ENCODE measurements at places on chromosomes 7 and 10.

DNA sequence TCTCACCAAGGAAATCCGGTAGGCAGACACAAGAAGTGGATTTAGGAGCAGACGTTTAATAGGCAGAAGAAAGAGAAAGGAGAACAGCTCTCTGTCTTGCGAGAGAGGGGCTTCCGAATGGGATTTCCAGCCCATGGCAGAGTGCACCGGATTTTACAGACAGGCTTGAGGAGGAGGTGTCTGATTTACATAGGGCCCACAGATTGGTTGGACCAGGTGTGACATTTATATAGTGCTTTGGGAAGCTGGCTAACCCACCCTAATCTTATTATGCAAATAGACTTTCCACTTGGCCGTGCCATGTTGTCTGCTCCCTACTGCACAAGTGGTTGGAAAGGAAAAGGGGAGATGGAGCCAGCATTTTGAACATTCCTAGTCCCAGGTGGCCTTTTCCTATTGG lies 57.8 kb downstream of the ANKMY2 start:
- DNase-seq = no peak

DNA sequence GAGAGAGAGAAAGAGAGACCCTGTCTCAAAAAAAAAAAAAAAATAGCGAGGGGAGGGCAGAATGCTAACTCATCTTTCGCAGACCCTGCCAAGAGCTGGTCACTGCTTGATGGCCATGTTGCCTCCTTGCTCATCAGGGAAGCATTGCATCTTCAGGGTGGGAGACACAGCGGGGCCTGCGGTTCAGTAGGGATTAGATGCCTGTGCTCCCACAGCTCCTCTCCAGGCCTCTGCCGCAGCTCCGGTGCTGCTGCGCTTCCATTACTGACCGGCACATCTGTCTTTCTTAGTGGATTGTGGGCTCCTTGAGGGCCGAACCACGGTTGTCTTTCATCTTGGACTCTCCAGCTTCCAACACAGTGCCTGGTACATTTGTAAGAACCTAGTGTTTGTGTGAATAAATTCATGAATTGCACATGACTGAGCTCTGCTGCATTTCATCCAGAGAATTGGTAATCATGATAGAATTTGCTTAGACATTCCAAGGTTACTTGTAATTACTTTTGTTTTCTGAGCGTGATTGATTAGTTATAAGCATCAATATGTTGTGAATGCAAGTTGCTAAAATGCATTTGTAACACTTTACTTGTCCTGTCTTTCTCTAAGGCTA lies 16.8 kb downstream of the HK1 start:
- DNase-seq = no peak

DNA sequence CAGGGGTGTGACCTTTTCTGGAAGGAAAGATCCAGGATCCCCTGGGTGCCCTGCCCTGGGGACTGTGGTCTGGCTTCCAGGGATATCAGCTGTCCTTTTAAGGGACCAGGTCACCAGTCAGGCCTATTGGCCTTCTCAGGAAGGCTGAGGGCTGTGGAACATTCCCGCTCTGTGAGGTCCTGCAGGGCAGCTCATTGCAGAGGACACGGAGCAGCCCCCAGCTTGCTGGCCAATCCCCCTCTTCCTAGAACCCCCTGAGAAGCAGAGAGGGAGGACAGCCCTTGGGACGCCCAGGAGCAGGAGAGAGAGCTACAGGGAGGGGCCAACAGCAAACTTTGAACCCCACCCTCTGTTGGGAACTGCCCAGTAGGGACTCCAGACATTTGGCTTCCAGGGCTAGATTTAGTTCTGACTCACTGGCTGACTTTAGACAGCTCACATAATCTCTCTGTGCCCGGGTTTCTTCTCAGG lies 67.9 kb upstream of the COL13A1 start:
- peak; percentile 34 for DNase-seq

DNA sequence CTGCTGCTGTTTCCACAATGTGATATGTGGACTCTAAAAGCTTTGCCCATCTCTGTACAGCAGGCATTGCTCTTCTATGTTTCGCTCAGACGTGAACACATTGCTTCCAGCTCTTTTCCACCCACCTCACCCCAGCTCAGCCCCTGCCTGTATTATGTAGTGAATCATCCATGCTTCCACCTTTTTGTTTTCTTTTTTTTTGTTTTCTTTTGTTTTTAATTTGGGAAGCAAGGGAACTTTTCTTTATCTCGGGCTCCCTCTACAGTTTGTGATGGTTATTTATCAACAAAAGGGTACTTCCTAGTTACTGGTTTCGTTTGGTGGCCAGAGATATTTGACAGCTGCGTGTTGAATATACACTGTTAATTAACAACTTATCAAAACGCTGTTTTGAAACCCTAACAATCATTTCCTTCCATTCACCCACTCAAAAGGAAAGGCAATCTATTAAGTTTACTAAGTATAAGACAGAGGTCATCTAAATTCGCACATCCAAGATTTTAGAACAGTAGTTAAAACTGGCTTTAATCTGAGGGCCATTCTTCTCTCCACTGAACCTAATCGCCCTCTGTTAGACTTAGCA lies 127.9 kb upstream of the STK17A start:
- no peak for DNase-seq

GRCh38 chr7:106460792-106461254 lies 176.0 kb upstream of the NAMPT start:
- no peak for DNase-seq

DNA sequence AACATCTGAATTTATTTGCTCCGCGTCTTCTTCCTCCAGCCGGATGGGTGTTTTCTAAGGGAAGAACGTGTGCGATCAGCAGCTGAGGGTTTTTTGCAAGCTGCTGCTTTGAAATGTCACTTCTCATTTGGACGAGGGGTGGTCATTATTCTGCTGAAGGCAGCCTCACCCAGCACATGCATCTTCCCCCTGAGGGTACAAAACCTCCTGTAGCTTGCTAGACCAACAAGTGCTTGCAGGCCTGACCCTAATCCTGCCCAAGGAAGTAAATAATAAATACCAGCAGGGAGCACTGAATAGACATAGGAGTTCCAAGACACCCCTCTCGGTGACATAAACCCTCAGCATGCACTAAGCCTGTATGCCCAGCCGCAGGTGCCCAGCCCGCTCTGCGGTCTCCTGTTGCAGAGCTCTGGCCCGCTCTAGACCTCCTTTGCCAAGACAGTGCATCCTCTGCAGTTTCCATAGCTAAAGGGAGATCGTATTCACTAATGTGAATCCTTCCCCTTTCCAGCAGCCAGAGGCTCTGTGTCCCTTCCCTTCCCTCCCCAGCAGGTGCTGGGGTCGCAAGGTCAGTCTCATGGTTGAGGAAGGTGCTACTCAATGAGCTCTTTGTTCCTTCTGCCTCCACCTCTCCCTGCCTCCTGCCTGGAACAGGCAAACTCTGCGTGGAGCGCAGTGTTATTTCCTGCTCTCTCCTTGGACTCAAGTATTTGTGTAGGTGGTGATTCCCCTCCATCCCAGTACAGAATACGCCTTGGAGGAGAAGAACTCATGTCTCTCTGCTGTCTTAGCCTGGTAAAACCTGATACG lies 36.6 kb downstream of the SBDS start:
- DNase-seq = no peak

GRCh38 chr7:100860702-100861615 lies 6.2 kb upstream of the TRIP6 start:
- no peak for DNase-seq

- peak; percentile 48 for DNase-seq
Measured at GRCh38 chr10:31804352-31804810, 124.2 kb downstream of the ARHGAP12 start.

GRCh38 chr10:101233863-101234262 lies 4.6 kb upstream of the LBX1 start:
- DNase-seq = no peak

GRCh38 chr7:87448388-87448787 lies 27.1 kb downstream of the ABCB4 start:
- no peak for DNase-seq

- no peak for DNase-seq
Measured at GRCh38 chr7:25994433-25994994, 157.5 kb upstream of the NFE2L3 start.

DNA sequence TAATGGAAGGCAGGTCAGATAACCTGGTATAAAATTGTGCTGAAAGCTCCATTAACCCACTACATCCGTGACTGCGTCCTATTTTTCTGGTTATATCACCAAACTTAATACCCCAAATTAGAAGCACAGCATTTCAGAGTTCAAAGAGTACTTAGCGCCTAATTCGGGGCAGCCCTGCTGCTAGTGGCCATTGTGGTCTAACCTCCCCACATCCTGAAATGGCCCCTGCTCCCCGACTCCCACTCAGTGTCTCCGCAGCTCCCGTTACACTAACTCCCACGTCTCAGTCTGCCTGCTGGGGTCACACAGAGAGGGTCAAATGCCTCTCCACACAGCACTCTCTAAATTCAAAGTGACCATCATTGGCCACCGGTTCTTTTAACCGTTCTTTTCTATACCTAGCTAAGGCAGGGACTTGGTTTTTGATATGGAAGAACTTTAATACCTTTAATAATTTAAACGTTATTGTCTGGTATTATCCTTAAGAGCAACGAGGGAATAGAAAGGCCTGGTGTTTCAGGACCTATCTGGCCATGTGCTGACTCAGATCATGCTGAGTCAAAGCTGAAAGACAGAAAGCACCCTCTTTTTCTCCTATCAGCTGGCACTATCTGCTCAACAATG lies 117.1 kb downstream of the KMT2E start:
- DNase-seq = no peak

GRCh38 chr10:91602868-91603568 lies 29.9 kb downstream of the PPP1R3C start:
- DNase-seq = no peak

GRCh38 chr10:123157210-123157609 lies 3.0 kb downstream of the BUB3 start:
- DNase-seq = no peak

DNA sequence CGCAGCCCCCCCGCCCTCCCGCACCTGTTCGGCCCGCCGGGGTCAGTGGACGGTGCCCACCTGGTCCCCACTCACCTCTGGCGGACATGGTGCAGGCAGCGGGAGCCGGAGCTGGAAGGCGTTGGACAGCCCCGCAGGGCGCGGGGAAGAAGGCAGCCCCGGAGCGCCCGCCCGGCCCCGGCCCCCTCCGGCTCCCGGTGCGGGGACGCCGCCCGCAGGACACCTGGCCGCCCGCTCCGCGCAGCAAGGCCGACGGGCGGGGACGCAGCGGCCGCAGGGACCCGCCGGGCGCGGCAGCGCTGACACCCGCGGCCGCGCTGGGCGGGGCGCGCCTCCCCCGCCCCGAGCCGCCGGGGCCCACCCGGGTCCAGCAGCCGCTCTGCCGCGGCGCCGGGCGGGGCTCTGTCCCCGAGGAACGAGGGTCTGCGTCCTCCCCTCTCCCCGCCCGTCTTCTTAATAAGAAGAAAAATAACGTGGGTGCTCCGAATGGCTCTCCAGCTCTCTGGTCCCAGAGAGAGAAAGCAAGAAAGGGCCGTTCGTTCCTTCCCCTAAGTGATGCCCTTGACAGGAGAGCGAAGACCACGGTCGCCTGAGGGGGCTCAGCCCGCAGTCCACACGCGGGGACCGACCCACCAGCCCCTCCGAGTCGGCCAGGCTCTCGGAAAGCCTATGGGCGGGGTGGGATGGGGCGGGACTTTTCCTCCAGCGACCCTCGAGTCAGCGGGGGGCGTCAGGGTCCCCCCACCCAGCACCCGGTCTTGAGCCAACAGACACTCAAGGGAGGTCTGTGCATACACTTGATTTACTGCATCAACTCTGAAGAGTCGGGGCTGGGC lies 53.4 kb upstream of the FHIP2A start:
- no peak for DNase-seq

DNA sequence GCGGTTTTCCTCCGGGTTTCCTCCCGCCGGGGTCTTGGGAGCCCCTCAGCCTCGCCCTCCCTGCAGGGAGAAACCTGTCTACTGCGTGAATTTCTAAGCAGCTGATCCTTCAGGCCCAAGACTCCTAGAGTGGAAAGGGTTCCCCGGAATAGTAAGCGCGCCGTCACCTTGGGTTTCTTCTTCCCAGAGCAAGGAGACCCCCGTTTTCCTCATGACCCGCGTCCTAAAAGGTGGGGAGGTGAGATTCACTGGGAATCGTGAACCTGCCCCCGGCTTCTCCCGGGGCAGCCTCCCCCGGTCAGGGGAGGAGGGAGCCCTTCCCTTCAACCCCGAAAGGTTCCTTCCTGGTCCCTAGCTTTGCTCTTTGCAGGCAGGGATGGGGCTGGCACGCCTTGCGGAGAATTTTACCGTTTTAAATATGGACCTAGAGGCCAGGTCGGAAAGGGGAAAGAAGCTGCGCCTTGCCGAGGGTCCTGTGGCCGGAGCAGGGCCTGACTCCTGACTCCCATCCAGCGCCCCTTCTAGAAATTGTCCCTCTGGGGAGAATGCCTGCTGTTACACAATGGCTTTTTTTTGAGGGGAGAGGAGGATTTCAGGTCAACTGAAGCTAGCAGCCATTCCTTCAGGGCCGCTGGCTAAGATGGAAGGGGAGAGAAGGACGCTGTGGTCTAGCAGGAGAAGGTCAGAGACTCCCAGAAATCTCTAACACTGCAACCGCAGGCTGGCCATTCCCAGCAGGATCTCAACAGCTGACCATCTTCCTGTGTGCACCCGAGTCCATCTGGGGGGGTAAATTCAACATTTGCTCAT lies 11.6 kb upstream of the MNX1 start:
- DNase-seq = no peak

GRCh38 chr10:75434291-75434690 lies 2.9 kb downstream of the LRMDA start:
- no peak for DNase-seq

DNA sequence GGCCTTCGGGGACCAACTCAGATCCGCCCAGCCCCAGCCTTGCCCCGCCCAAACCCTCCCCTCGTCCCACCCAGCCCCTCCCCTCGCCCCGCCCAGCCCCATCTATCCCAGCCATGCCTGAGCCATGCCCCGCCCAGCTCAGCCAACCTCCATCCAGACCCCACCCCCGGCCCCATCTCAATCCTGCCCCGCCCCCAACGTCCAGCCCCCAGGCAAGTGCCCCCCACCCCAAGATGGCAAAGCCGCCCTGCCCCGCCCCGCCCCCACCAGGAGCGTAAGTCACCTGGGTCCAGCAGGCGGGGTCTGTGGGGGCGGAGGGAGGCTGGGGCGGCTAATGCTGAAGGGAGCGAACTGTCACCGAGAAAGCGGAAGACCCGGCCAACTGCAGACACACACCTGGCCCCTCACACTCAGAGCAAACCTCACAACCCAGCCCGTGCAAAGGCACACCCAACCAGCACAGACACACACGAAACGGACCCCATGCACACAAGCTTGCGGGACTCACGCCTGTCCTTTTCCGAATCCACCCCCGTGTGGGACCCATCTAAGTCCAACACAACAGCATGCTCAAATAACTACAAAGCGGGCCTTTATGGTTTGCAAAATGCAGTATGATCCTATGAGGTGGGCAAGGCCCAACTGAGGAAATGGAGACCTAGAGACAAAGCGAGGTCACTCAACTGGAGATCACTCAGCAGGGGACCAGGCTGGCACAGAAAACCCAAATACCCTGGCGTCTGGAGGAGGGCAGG lies 11.5 kb upstream of the OGA start:
- no peak for DNase-seq

Data from GM04503 (cell line).